ENCODE measurements at places on chromosomes 13 and 19.

GRCh38 chr19:6765738-6766356, 1.4 kb downstream of the SH2D3A start:
- no peak for DNase-seq

GRCh38 chr13:112688560-112689302, 1.1 kb upstream of the ATP11A start:
- DNase-seq, result peak; percentile 46

GRCh38 chr13:30276178-30276577, 31.2 kb downstream of the KATNAL1 start:
- DNase-seq, result no peak

- DNase-seq, result no peak
These were observed 136.5 kb downstream of the RNF17 start for GRCh38 chr13:24900507-24900906.

DNA sequence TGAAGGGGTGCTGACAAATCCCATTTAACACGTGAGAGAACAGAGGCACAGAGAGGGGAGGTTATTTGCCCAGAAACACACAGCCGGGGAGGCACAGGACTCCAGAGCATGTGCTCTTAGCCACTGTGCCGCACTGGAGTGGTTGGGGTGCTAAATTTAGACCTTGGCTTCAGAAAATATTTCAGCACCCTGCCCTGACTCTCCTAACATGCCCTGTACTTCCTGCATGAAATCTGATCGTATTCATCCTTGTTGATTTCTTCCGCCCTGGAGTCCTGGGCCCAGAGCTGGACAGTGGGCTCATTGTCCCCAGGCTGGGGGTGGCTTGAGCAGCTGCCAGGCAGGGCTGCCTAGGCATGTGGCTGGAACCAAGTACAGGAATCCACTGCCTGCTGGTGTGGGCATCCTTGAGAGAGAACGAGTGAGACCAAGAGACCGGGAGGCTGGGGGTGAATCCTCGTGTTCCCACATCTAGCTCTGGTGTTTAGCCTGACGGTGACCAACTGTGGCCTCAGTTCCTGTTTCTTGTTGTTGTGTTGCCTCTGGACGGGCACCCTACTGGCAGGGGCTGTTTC, 5.3 kb downstream of the SLC27A1 start:
- no peak for DNase-seq

DNA sequence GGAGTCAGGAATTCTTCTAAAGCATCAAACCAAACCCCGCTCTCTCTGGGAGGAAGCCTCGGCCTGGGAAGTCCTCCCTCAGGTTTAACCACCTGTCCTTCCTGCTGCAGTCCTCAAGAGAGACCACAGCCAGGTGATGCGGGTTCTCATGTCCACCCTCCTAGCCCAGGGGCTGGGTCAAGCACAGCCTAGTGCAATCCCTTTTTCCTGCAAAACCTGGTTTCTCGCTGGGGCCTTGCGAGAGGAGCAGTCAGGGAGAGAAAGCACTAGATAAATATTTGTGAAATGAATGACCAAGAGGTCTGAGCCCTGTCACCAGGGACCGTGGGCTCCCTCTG, 2.4 kb downstream of the SLC8A2 start:
- no peak for DNase-seq

- DNase-seq, result no peak
These were observed 710.8 kb upstream of the PCDH20 start for GRCh38 chr13:62126400-62126799.

DNA sequence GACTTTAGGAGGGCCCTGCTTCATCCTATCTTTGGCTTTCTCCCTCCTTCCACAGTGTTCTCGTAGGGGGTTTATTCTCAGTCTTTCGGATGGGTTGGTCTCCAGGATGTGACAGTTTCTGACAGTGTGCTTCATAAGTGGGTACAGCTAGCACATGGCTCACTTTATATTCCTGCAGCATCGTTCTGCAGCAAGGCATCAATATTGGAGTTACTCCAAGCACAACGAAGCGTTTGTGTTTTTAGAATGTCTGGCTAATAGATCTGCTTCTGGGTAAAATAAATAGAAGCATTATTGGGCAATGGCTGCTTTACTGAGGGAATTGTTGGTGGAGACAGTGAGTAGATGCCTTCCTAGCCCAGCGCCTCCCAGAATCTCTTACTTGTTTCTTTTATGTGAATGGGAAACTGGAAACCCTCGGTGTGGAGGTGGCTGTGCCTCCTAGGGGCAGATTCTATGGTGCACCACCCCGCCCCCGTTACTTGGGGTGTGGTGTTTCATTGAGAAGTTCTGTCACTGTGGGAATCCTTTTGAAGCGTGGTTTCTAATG, 2.0 kb downstream of the FARP1 start:
- DNase-seq, result no peak

DNA sequence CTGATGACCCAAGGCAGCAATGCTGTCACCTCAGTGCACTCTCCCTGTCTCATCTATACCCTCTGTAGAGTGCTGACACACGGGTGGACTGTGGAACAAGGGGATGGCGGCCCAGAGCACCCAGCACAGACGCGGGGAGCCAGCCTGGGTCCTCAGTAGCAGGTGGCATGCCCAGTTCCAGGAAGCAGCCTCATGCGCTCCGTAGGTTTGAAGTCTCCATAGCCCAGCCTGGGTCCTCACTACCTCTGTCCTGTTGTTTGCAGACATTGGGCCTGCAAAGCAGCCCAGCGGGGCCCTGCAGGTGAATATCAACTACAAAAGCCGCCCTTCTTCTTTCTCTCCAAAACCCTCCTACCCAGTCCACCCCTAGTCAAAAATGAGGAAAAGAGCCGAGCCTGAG, 5.0 kb upstream of the SLC7A9 start:
- no peak for DNase-seq

DNA sequence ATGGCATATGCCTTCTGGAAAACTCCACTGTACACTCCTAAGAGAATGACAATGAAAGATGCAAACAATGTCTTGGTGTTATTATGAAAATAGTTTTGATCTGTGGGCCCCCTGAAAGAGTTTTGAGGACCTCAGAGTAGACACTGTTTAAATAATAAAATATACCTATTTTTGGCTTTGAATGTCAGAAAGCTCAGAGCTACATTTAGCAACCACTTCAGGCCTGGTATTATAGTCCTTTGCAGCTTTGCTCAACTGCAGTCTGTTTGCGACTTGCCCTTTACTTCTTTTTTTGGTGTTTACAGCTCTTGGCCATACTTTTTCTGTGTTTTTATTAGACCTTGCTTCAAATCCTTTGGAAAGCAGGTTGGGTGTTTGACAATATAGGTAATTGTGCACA, 5.8 kb upstream of the UBE2L5 start:
- DNase-seq, result no peak

DNA sequence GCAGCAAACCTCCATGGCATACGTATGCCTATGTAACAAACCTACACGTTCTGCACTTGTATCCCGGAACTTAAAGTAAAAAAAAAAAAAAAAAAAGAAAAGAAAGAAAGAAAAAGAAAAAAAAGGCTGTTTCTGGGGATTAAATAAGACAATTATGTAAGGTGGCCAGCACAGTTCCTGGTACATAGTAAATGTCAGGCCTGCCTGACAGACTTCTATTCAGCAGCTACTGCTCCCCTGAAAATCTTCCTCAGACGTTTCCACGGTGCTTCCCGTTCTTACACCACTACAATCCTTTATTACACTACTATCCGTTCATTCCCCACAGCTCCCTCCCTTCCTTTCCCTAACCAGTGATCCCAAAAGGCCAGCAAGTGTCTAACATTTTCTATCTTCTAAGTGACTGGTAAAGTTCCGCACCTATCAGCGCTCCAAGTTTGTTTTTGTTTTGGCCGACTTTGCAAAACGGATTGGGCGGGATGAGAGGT, 636 bp upstream of the RB1 start:
- no peak for DNase-seq

DNA sequence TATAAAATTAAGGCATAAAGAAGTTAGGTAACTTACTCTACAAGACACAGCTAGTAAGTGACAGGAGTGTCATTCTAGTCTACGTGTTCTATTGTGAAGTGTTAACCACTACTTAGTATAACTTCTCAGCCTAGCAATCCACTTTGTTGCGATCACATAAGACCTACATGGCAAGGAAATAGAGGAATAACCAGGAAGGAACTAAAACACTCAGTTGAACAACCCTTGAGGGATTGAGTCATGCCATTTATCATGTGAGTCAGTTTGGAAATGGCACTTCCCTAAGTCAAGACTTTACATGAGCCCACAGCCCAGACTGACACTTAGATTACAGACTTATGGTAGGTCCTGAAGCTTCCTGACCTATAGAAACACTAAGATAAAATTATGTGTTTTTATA, 279.5 kb upstream of the PCDH20 start:
- DNase-seq, result no peak

DNA sequence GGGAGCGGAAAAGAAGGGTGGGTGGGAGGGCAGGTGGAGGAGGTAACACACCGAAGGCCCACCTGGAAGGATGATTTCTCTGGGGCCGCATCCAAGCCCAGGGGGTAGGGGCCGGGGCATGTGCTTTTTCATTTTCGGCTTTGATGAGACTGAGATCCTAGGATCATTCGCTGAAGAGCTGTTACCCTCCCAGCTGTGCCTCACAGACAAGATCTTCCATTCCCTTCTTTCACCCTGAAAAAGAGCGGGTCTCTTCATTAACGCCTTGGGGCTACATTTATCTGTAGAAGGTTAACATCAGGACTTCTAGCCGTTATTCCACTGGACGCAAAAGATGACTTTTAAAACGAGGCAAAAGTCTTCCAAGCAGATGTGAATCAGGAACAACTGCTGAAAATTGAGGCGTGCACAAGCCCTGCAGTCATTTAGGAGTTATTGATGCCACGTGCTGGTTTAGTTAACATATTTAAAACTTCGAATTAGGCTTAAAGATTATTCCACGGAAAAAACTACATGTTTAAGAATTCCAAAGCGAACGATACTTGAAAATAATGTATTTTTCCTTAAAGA, 1.1 kb downstream of the LMO7 start:
- DNase-seq, result no peak

DNA sequence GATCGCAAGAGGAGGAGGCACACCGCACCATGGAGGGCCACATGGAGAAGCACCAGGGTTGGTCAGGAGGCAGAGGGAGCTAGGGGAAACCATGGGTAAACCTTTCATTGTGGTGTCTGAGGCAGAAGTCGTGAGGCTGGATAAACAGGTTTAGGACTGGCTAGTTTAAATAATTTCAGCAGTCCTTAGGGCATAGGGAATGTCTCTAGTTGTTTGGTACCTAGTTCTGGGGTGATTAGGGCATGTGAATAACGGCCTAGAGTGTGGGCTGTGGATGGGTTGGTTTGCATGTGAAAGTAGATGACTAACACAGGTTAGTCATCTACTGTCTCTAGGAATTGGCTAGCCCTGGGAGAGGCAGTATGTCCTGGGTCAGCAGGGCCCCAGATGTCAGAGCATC, 102.3 kb downstream of the STOML3 start:
- DNase-seq, result no peak

DNA sequence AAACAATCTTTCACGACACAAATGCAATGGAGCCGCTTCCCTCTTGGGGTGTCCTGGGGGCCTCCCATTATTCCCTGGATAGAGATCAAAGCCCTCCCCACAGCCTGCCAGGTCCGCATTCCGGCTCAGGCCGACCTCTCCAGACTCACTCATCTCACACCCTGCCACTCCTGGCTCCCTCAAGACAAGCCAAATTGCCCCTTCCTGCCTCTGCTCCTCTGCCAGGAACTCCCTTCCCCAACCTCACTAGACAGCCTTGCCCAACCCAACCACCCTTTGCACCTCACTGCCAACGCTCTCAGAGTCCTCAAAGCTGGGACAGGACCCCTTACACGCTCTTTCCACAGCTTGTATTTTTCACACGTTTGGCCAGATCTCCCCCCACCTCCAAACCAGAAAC, 1.5 kb downstream of the ABHD17A start:
- DNase-seq, result peak; percentile 35

DNA sequence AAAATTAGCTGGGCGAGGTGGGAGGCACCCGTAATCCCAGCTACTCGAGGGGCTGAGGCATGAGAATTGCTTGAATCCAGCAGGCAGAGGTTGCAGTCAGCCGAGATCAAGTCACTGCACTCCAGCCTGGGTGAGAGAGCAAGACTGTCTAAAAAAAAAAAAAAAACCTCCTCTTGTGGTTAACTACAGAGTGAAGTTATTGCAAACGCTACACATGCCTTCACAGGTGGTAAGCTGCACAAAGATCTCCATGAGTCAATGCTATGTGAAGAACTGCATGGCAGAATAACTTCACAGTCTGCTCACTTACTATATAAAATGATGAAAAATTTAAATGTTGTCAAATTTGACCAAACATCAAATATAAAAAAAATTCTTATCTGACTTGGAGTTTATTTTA, 436.8 kb downstream of the FGF14 start:
- no peak for DNase-seq

- no peak for DNase-seq
These were observed 136.6 kb downstream of the FRY start for GRCh38 chr13:32168131-32168530.

- DNase-seq, result no peak
These were observed 131.7 kb downstream of the ATP11A start for GRCh38 chr13:112821340-112822055.

- no peak for DNase-seq
These were observed 120.2 kb downstream of the UBL3 start for GRCh38 chr13:29730253-29730652.

DNA sequence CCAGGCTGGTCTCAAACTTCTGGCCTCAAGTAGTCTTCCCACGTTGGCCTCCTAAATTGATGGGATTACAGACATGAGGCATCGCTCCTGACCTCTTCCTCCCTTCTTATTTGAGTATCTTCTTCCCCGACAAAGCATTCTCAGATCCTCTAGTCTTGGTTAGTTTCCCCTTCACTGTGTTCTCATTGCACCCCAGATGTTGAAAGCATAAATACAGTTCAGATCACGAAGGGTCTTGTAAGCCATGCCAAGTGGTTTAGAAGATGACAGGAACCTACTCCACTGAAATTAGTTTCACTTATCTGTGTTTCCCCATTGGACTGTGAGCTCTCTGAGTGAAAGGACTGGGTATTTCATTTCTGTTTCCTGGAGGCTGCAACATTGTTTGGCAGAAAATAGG, 100.7 kb downstream of the DGKH start:
- DNase-seq, result no peak

- DNase-seq, result peak; percentile 21
These were observed 56.0 kb upstream of the DOCK9 start for GRCh38 chr13:99033814-99034213.

GRCh38 chr19:33156334-33156733, 24.4 kb downstream of the WDR88 start:
- no peak for DNase-seq

GRCh38 chr19:20078581-20079031, 806 bp downstream of the ZNF90 start:
- peak; percentile 31 for DNase-seq

DNA sequence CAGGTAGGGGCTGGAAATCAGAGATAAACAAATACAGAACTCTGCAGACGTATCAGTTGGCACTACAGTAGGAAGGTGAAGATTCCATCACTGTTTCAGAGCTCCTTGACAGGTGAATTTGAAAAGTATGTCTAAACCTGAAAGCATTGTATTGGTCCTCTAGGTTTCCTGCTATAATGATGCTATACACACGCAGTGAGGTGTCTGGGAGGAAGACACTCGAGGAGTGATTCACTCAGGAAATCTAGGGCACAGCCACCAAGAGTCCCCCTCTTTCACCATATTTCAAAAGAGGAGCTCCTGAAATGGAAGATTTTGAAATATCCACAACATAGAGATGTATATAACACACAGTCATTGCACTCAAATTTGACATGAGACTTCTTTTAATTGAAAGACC, 331.0 kb upstream of the DACH1 start:
- no peak for DNase-seq

Data from CD4-positive, alpha-beta memory T cell (primary cell).